GM18507 (cell line): ENCODE measurements at places on chromosomes 4 and X.

DNA sequence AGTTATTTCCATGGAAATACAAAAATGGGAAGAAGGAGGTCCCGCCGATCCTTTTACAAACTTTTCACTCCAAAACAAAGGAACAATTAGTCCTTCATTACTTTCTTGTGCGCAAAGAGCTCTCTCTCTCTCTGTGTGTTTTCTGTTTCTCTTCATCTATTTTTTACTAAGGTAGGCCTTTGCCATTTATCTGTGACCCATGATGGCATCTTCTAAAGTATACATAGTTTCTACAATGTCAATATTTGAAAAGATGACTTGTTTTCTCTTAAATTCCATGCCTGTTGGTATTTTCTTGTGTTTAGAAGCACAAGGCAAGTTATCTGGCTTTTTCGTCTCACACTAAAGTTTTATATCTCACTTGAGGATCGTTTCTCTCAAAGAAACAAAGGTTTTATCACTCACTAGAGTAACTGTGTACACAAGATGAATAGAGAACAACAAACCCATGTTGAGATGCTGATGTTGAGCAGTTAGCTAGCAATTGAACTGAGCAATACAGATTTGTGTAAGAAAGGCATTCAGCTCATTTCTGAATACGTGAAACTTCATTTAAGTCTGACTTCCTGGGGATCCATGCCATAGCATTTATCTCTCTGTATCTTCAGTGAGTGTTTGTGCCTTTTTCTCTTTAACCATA lies 250.3 kb downstream of the GBA3 start:
- DNase-seq: no peak

- no peak for DNase-seq
These were observed 33.4 kb downstream of the EGF start for GRCh38 chr4:109946120-109946519.

GRCh38 chrX:66020631-66021334 lies 19.1 kb downstream of the VSIG4 start:
- no peak for DNase-seq

DNA sequence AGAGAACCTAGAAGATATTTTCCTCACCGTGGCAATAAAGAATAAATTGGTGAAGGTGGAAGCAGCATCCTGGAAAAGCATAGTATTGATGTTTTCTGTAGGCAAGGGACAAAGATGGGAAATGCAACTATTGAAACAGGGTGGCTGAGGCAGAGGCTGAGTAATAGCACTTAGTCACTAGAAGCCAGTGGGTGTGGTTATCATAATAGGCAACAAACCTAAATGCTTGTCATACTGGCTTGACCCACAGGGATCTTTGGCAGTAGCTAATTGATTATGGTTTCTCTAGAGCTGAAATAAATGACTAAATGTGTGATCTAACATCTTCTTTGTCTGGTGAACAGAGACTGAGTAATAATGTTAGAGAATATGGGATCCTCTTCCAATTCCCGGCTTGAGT lies 353.6 kb upstream of the RPS6KA3 start:
- DNase-seq: no peak

- DNase-seq: no peak
These were observed 8.3 kb downstream of the PPM1K start for GRCh38 chr4:88275949-88276515.

GRCh38 chr4:16573739-16574138 lies 324.7 kb downstream of the LDB2 start:
- no peak for DNase-seq

GRCh38 chrX:41382714-41383645 lies 49.0 kb downstream of the DDX3X start:
- no peak for DNase-seq

DNA sequence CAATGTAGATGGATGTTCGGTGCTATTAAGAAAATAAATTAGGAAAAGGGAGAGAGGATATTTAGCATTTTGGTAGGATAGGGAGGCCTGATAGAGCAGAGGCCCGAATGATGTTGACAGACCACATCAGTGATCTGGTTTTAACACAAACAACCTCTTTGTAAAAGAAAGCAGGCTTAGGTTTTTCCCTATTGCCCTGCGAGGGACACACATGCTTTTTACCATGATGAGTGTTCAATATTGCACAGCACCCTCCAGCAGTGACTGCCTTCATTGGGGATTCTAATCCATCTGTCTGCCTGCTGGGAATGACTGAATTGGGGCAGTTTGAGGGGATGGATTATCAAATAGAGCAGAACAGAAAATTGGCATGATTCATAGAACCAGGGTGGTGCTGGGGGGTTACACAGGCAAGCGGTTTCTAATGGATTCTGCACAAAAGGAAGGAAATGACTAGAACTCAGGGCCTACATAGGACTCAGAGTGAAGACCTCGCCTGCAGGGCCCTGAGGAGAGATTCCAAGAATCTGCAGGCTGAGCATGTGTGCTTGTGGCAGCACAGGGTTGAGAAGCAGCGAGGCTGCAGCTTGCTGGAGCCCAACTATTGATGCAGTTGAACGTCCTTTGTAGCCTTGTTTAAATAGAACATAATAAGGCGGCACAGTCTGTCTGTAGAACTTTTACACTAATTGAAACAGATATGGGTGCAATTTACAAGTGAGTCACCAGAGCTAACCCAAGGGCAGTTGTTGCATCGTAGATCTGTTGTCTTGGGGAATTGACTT lies 58.0 kb downstream of the RHOH start:
- no peak for DNase-seq

DNA sequence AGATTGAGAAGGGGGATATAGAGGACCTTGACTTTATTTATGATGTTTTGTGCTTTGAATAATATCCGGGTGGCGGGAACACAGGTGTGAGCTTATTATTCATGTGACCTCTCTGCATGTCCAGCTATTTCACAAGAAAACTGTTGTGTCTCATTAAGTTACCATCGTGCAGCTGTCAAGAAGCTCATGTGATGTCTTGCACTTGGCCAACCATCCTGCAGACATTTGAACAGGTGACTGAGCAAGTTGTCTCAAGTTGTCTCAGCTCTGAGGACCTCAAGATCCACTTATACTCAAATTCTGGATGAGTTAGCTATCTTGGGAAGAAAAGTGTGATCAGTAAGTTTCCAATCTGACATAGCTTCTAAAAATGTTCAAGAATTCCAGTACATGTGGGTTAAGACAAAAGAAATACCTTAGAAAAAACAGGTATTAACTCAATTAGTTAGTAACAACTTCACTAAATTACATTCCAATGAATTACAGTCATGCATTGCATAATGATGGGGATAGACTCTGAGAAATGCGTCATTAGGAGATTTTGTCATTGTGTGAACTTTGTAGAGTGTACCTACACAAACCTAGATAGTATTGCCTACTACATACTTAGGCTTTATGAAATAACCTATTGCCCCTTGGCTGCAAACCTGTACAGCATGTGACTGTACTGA lies 462.2 kb downstream of the INPP4B start:
- DNase-seq: no peak
